ENCODE measurements at places on chromosomes 12 and 14. TPM values are rescaled to one million over a fixed set of nuclear protein-coding genes. Genes with fewer than 3 reads are reported as not detected.
A peak's percentile ranks its signal among the peaks of the same experiment; 100 is the strongest.

- no peak for DNase-seq
These were observed 32.4 kb downstream of the LTBP2 start for GRCh38 chr14:74579447-74580274.

DNA sequence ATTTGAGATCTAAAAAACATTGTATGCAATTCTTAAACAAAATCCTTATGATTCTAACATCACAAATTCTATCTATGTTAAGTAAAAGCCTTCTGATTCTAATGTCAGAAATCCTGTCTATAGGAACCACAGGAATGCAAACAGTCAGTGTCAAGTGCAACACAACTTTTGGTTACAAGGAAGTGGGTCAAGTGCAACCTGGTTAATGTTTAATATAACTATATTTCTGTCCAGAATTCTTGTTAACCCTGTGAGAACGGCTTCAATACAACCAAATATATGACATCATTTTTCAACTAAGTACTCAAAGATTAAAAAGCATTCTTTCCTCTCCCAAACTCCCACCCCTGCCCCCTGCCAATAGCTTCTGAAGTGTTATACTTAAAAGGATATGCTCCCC, 107.9 kb upstream of the PLEKHA5 start:
- no peak for DNase-seq

DNA sequence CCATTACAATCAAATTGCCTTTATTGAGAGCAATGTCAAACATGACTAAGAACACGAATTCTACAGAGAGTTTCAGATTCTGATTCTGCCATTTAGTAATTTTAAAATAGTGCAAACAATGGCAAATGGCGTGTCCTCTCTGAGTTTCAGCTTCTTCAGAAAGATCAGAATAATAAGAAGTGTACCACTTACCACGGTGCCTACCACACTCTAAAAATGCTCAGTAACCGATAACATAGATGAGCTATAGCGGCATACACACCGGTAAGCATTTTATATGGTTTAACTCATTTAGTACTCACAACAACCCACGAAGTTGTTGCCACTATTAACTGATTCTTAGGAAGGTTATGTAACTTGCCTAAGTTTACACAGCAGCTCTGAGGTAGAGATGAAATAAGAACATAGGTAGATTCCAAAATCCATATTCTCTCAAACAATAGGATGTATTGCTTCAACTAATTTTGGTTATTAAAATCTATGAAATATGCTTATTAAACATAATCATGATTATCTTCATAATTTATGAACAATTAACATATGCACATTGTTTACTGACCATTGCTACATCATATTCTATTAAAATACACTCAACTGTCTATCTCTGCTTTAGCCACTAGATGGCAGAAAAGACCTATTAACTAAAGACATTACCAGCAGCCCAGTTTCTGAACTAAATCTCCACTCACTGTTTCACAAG, 38.3 kb downstream of the SLC6A15 start:
- peak; percentile 2 for DNase-seq

- no peak for DNase-seq
These were observed 423 bp downstream of the FGD6 start for GRCh38 chr12:95216711-95217376.

GRCh38 chr12:122836027-122836921, 1.0 kb downstream of the HIP1R start:
- DNase-seq = peak; percentile 46

GRCh38 chr12:112728864-112729263, 62.7 kb upstream of the RPH3A start:
- no peak for DNase-seq

GRCh38 chr12:91620422-91620821, 437.8 kb upstream of the DCN start:
- no peak for DNase-seq

DNA sequence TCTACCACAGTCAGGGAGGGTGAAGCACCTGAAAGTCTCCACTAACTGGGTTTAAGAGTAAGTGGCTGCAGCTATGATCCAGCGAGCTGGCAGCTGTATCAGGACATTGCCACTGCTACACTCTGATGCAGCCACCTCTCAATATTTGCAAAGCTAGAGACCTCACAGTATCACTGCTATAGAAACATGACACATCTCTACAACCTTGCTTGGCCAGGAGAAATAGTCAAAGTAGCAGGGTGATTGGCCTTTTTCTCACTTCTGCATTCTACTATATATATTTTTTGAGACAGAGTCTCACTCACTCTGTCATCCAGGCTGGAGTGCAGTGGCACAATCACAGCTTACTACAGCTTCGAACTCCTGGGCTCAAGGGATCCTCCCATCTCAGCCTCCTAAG, 9.3 kb upstream of the FMNL3 start:
- DNase-seq = no peak

DNA sequence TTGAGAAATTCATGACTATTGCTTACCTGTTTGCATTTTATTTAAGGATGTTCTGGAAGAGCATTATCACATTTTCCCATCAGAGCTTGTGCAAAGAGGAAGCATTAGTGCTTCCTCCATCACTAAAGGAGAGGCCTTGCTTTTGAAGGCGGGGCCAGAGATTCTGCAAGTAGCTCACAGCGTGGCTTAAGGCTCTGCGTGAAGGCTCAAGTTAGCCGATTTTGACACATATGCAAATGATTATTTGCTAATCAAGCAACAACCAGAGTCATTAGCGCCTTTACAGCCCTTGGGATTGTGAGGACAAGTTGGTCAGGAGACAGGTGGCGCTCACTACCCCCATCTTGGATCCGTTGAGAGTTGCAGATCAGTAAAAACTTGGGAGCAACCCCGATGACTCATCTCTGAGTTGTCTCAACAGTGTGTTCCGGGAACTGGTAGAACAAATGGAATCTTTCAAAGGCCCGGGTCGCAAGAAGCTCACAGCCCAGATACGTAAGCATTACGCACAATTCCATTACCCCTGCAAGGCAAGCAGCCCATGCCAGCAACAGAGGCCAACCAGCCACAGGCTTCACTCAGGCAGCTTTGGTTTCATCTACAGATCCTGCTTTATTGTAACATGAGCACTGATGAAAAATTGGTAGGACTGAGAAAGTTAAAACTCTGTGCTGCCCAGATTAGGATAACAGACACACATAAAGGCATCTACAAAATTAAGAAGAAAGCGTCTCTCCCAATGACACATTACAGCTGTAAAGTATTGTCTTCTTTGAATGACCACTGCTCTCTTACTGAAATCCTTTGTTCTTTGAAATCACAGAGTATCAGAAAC, 34.9 kb upstream of the SPTSSA start:
- peak; percentile 83 for DNase-seq

- peak; percentile 54 for DNase-seq
These were observed 1.2 kb downstream of the MGP start for GRCh38 chr12:14884458-14884878.

- DNase-seq = no peak
These were observed 95.1 kb upstream of the PTPRB start for GRCh38 chr12:70732287-70732686.

DNA sequence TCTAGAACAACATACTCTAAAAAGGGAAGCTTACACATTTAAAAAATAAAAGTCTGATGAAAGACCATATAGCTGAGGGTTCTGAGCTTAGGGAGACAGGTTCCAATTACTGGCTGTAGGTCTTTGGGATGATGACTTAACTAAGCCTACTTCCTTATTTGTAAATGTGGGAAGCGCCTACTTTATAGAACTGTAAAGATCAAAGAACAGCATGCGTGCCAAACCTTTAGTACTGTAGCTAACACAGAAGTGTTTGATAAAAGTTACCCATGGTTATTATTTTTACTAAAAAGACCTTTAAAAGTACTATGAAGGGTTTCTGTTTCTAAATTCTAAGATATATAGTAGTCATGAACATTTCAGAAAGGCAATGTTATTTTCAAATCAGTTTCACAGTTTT, 35.7 kb downstream of the STK38L start:
- DNase-seq = no peak

DNA sequence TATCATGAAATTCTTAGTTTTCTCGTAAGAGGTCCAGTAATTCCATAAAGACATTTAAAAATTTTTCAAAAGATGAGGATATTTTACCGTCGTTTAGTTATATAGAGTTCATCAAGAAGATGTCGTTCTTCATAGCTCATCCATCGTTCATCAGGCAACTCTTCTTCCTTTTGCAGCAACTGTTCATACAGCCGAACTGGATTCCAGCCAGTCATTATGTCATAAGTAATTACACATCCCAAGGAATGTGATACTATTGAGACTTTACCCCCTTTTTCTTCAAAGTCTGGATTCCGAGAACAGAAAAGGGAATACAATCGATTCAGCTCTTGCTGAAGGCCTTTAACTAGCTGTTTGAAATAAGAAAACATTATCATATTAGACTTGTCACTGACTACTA, 90.3 kb downstream of the DDHD1 start:
- DNase-seq = no peak

- no peak for DNase-seq
These were observed 18.2 kb downstream of the CINP start for GRCh38 chr14:102344485-102344884.

DNA sequence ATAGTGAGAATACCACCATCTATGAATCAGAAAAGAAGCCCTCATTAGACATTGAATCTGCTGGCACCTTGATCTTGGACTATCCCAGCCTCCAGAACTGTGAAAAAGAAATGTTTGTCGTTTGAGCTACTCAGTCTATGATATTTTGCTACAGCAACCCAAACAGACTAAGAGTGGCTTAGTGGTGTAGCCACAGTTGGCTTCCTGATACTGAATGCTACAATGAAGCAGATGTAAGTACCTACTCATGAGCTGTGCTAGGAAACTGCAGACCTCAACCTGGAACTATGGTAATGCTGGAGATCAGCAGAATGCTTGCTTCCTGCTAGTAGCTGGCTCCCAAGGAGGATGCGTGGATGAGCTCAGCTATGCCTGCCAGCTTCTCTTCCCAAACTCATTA, 268.6 kb upstream of the CRY1 start:
- DNase-seq = no peak

DNA sequence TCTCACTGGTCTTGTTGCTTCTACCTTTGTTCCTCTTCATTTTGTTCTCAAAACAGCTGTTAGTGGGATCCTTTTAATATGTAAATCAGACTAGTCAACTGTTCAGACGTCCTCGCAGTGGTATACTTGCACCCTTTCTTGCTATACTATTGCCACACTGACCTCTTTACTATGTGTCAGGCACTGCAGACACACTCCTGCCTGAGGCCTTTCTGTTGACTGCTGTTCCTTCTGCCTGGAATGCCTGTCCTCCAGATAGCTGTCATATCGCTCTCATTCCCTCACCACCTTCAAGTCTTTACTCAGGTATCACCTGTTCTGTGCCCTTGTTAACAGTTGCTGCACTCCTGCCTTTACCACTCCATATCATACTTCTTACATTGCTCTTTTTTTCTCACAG, 90.0 kb upstream of the TMEM263 start:
- DNase-seq = no peak

- DNase-seq = no peak
These were observed 149.2 kb upstream of the SYT10 start for GRCh38 chr12:33588725-33589405.

DNA sequence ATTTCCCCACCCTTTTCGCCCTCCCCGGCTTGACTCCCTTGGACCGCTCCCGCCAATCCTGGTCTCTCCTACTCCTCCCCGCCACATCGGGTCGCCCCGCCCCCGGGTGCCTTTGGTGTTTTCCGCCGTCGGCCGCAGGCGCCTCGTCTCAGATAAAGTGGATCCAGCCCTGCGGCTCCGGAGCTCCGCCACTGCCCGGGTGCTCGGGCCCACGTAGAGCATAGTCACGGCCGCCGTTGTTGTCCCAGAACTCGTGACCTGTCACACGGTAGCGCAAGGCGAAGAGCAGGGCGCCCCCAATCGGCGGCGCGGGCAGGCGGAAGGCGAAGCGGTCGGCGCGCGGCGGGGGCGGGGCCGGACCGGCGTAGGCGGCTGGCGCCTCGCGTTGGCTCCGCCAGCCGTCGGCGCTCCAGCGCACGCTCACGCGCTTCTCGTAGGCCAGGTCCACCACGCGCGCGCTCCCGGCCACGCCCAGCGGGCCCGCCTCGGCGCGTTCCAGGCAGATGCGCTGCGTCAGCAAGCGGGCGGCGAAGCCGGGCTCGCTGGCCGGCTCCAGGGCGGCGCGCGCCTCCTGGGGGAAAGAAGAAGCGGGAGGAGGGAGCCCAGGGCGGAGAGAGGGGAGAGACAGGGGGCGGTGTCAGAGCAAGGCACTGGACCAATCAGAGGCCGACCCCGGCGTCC, 1.2 kb downstream of the PPP1R3E start:
- DNase-seq = peak; percentile 93

DNA sequence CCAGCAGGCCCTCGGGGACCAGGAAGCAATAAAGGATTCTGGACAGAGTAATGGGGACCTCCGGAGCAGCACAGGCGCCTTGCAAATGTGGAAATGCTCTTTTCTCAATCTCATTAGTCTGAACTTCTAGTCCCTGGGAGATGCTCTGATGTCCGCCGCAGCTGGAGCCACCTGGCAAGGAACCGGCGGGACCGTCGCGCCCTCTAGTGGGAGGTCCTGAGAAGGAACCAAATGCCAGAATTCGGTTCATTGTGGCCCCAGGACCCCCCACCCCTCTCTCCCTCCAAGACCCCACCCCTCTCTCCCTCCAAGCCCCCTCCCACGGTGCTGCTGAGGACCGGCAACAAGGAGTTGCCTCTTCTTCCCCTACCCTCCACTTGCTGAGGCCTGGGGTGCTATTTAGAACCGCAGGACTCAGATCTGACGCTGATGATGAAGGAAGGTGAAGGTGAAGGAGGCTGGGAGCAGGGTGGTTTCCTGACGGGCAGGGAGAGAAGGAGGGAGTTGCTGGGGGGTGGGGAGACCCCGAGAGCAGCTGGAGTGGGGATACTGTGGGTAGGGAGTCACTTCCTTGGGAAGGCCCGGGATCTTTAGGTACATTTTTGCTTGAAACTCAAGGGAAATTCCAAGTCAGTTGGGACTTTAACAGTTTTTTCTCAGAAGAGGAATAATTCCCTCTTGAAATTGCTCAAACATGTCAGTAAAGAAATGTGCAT, 42.5 kb downstream of the SMIM41 start:
- DNase-seq = no peak

GRCh38 chr14:20460458-20461224, 593 bp downstream of the PIP4P1 start:
- no peak for DNase-seq

DNA sequence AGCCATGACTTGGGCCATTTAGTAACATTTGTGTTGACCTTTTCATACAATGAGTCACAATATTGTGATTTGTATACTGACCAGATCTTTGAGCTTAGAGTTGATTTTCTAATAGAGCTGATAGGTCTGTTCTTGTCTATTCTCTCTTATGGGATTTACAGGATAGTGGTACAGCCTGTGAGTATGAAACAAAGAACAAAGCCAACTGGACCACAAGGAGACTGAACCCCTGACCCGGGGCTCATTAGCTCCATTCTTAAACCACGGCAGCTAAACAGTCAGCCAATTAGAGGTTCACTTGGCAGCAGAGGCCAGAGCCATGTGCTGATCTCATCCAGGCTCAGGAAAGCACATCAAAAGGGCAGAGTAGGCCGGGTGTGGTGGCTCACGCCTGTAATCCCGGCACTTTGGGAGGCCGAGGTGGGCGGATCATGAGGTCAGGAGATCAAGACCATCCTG, 59.1 kb upstream of the GNPNAT1 start:
- no peak for DNase-seq

Gene REP15
- total RNA-seq = 0.95 TPM

Gene TTC8
- total RNA-seq = 35.8 TPM

Gene ZFP36L1
- 82.2 TPM for total RNA-seq

Gene NAB2
- 25.6 TPM for total RNA-seq

Gene REM2
- total RNA-seq = 0.16 TPM

Gene KITLG
- 75.7 TPM for total RNA-seq

Gene INF2
- 20.6 TPM for total RNA-seq

Gene OAS2
- total RNA-seq = 14.0 TPM

Gene PKP2
- 9.7 TPM for total RNA-seq

Gene ANO2
- 8.8 TPM for total RNA-seq

Gene KRT7
- total RNA-seq = 147 TPM

Gene LIN52
- total RNA-seq = 17.5 TPM

Gene GLIPR1L2
- 2.4 TPM for total RNA-seq

Gene LTB4R
- total RNA-seq = 2.3 TPM
